Mesendoderm (in vitro differentiated cells): ENCODE measurements at places on chromosomes 11 and 22.

- DNase-seq, result no peak
These were observed 3.1 kb downstream of the GNB1L start for GRCh38 chr22:19851291-19852176.

DNA sequence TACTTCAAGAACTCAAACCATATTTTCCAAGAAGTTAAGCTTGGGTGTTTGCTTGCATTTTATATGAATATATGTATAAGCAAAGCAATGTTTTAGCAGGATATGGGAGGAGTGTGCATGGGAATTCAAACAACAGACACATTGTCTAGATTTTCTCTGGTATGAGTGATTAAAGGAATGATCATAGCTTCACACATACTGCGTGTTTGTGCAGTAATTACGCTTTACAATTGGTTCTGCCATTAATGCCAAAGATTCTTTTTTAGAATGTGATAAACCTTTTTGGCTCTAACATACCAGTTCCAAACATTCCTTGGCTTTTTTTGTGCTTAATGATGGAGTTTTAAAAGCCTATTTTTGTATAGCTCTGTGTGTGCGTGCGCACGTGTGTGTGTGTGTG is 54.0 kb downstream of the CCDC34 start:
- DNase-seq, result no peak

GRCh38 chr11:119509969-119510401 is 87.0 kb upstream of the THY1 start:
- DNase-seq, result no peak

DNA sequence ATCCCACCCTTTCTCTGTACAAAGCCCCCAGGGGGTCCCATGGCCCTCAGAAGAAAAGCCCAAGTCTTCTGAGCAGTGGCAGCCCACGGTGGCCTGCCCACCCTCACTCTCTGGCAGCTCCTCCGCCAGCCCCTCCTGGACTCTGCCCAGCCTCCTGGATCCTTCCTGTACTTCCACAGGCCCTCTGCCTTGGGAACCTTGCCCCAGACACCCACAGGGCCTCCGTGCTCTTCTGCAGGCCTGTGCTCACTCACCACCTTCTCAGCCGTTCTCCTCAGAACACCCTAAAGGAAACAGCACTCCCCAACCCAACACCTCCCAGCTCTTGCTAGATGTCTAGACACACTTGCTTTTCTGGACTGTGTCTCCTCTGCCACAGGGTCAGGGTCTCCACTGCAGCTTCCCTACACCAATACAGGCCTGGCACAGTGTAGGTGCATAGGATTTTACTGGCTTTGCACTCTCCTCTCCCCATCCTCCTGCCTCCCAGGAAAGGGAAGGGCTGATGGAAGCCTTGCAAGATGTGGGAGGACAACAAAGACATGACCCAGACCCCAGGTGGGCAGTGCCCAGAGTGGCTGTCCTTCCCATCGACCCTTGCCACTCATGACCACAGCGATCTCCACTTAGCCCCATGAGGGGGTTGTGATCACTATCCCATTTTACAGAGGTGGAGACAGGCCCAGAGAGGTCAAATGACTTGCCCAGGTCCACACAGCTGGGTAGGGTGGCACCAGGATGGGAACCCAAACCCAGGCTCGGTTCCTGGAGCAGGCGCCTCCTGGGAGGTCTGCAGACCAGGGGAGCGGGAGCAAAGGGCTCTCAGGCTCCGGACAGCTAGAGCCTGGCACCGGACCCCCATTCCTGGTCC is 2.0 kb downstream of the SCARF2 start:
- no peak for DNase-seq

DNA sequence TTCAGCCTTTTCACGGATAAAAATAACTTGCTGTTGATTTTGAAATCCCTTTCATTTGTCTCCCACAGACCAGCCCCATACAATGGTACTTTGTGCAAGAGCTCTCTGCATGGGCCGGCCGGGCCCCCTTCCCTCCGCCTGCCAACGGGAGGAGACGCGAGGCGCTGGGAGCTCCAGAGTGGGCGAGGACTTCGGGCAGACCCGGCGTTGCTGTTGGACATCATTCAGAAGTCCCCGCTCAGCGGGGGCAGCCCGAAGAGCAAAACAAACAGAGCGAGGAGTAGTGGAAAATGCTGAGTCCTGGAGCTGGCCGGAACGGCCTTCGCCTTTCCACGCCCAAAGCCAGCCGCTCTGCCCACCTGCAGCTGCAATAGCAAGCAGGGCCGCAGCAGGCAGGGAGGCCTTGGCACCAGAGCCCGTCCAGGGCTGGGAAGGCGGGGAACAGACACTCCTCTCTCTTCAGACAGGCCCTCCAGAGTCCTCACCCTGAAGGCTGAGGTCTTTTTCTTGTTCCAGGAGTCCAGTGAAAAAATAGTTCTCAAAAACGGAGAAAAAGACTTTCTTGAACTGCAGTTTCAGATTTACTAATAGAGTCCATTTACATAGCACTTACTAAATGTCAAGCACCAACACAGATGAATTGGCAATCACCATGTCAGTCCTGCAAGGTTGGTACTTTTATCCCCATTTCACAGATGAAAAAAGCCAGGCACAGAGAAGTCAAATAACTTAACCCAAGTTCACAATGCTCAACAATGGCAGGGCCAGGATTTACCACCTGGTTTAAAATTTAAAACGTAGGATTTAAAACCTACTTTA is 135.5 kb downstream of the ETS1 start:
- DNase-seq, result no peak

- DNase-seq, result peak; percentile 29
These were observed 21.4 kb downstream of the TMPRSS6 start for GRCh38 chr22:37088108-37088605.

DNA sequence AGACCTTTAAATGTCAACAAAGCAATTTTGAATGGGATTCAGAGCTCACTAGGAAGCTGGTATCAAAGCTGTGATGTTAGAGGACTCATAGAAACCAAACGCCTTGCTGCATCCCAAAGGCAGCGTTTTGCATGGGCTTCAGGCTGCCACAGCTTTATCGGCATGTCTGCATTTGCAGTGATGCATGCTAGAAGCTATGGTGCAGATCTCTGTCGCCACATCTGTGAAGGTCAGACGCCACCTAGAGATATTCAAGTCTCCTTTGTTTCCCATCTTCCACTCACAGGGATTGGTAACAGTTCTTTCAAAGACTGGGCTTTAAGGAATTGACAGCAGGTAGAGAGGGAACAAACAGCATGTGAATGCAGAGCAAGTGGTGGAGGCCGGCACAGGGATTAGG is 47.8 kb downstream of the NTM start:
- DNase-seq, result peak; percentile 40

DNA sequence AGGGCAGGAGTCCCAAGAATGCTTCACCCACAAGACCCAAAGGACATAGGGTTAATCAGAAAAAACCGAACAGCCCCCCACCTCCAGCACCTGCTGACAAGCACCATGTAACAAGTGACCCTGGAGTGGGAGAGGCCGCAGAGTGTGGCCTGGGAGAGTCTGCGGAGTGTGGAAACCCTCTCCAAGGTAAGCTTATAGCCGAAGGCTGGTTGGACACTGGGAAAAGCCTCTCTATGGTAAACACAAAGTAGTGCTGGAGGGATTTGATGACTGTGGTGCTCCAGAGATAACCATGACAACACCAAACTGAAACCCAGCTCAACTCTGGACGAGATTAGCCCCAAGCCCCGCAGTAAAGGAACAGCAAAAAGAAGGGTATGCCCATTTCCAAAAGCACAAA is 19.2 kb downstream of the ASCL2 start:
- no peak for DNase-seq

GRCh38 chr22:47421846-47422245 is 659.4 kb downstream of the TBC1D22A start:
- no peak for DNase-seq

GRCh38 chr11:10080138-10080537 is 213.9 kb downstream of the SBF2 start:
- DNase-seq, result no peak

GRCh38 chr11:29352273-29352795 is 664.5 kb downstream of the KCNA4 start:
- DNase-seq, result peak; percentile 18

DNA sequence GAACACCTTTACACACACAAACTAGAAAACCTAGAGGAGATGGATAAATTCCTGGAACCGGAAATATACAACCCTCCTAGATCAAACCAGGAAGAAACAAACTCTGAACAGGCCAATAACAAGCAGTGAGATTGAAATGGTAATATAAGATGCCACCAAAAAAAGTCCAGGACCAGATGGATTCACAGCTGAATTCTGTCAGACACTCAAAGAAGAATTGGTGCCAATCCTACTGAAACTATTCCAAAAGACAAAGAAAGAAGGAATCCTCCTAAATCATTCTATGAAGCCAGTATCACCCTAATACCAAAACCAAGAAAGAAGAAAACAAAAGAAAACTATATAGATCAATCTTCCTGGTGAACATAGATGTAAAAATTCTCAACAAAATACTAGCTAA is 33.9 kb downstream of the PIWIL3 start:
- no peak for DNase-seq

DNA sequence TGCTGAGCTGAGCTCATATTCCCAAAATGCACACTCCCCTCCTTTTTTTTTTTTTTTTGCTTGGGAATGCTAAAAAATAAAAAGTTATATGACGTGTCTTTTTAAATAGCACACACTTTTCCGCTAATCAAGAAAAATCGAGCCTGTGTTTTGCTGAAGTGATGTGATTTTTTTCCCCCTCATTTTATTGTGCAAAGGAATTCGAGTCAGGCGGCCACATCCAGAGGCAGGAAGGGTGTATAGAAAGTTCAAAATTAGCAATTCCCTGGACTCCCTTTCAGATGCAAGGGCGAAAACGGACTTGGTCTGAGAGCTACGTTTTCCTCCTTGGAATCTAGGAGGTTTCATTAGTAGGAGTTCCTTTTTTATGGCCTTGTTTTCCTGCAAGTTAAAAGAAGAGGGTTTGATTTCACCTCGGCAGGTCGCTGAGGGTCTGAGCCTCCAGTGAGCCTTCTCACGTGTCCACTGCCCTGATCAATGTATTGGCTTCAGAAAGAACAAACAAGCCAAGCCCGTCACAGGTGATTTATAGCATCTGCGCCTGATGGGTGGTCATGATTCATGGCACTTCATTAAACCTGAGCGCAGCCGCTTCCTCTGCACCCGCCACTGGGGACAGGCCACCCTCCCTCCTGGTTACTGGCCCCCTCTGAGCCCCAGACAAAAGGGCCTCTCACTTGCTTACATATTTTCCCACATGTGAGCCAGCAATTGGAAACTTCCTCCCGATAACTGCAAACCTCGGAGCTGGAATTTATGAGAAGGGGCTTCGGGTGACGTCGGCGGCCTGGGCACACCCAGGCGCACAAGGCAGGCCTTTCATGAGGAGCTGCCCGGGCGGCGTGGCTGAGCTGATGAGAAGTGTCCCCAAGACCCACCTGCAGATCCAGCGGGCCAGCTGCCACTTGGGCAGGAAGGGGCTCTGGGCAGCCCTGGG is 64.4 kb upstream of the LINC01488 start:
- no peak for DNase-seq

DNA sequence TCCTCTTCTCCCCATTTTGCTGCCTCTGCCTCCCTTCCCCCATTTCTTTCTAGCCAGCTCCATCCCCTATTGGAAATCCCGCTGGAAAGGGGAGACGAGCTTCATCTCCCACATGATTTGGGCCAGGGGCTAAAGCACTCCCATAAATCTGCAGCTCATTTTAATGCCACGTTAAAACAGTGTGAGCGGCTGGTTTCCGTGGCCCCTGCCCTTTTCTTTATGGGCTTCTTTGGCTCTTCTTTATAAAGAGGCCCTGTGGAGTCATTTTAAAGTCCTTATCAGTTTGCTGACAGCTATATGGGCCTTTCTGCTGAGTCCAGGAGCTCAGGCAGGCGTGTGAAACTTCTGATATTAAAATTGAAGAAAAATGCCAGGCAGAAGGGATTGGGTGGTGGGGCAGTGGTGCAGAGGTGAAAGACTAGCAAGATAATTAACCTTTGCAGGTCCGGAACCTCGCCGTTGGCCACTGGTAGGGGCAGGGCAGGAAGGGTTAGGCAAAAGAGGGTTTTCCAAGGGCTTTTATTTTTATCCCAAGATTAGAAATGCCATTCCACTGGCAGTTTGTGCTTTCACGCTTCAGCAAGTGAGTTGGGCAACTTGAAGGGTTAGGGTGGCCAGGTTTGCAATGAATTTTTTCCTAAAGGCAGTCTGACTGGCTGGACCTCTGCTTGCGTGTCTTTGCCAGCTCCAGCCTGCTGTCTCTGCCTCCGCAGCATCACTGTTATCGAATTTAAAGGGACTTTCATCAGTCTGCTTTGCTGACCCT is 44.3 kb downstream of the EXT2 start:
- no peak for DNase-seq
